Heart left ventricle (tissue), 16 donors: ENCODE measurements at places on chromosomes 12 and 14.

DNA sequence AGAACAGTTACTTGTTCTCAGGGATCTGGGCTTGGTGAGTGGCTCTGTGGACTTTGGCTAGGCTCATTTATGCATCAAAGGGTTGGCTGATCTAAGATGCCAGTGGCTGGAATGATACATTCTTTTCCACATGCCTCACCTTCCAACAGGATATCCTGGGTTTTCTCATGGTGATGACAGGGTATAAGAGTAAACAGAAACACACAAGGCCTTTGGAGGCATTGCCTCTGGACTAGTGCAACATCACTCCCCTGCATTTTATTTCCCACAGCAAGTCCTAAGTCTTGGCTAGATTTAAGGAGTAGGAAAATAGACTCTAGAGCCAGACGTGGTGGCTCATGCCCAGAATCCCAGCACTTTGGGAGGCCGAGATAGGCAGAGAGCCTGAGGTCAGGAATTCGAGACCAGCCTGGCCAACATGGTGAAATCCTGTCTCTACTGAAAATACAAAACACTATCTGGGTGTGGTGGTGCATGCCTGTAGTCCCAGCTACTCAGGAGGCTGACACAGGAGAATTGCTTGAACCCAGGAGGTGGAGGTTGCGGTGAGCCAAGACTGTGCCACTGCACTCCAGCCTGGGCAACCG is 47.9 kb downstream of the RPH3A start:
- no peak for DNase-seq

DNA sequence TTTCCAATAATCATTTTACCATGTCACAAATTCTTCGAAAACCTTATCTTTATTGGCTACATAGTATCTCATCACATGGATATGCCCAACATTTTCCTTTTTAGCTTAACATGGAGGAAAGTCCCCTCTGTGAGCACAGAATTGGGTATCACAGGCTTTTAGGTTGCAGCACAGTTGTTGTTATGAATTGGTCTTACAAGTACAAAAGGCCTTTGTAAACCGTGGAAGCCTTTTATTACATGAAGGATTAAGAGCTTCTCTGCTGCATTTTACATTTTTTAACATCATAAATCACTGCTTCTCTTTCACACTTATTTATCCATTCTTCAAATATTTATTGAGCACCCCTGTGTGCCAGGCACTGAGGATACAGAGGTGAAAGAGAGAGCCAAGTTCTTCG is 26.2 kb downstream of the UBE3B start:
- no peak for DNase-seq

DNA sequence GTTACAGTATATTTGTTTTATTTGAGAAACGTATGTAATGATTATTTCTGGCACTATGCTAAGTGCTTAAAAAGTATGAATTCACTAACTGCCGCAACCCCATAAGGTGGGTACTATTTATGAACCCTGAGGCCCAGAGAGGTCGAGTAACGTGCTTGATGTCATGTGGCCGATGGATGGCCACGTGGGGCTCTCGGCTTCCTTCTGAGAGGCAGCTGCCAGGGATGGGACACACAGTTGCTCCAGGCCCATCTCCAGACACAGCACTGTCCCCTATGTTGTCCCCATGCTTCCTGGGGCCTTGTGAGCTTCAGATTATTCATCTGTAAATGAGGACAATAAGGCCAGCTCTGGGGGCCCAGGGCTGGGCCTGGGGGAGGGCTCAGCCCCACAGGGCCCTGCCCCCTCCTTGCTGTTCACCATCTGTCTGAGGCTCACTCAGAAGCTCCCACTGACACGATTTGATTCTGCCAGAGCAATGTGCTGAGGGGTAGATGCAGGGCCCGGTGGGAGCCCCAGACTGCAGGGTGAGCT is 115.0 kb downstream of the CALM1 start:
- DNase-seq: no peak

DNA sequence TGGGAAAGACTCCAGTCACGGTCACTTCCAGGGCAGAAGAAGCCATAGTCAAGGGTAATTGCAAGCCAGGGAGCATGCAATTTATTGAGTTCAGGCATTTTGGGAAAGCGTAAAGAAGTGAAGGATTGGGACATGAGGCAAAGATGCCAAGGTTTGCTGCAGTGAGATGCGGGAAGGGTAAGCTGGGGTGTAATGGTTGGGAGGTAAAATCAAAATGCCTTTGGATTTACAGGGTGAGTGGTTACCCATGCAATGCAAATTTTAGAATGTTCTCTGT is 167.5 kb downstream of the BRMS1L start:
- DNase-seq: no peak

DNA sequence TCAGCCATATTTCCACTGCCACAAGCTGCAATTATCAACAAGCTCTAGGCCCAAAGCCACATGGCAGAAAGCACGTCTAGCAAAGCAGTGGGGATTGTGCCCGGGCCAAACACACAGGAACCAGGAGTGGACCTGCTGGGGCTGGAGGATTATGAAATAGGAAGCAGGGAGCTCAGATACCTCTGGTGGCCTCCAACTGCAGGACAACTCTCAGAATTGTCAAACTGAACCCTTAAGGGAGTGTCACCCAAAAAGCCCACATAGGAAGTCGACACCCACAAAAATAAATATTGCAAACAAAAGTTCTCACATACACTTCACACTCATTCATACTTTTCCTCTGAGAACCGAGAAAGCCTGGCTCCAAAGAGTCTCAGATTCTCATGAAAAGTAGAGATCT is 26.1 kb downstream of the KCTD10 start:
- DNase-seq: no peak

- DNase-seq: no peak
Observed at GRCh38 chr12:131253376-131254026, 299.8 kb downstream of the ADGRD1 start.

- no peak for DNase-seq
Observed at GRCh38 chr14:67280506-67280905, 39.3 kb downstream of the PALS1 start.

- no peak for DNase-seq
Observed at GRCh38 chr14:87063181-87063580, 929.8 kb downstream of the GALC start.

DNA sequence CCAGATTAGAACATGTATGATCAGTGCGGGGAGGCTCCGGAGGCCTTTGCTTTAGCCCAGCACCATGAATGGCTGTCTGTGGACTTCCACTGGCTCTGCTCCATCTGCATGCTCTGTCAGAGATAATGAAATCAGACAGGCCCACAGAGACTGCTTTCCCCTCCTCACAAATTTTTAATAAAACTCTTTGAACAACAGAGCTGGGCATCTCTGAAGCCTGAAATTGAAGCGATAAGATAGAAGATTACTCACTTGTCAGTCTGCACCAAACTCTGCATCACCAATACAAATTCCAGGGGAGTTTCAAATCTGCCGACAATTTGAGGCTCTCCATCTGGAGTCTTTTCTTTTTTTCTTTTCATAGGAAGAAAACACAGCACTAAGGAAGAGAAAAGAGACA is 110.0 kb downstream of the DYRK2 start:
- DNase-seq: no peak

DNA sequence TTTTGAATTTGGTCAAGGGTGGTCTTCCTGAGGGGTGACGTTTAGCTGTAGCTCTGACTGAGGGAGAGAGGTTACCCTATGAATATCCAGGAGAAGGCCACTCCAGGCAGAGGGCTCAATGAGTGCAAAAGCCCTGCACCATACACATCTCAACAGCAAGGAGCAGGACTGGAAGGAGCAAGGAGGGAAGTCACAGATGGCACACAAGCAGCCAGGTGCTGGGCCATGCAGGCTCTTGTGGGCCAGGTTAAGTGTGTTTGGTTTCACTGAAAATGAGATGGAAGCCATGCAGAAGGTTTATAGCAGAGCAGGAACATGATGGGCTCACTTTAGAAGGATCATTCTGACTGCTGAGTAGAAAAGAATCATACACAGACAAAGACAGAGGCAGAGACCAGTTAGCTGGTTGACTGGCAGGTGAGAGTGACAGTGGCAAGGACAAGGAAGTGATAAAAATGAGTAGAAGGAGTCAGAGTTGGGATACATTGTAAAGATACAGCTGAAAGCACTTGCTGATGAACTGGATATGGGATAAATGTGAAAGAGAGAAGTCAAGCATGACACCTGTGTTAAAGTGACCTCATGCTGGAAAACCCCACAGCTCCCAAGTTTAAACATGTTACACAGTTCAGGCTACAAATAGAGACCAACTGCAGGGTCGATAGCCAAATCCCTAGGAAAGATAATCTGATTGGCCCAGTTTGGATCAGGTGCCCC is 81.2 kb downstream of the PRKD1 start:
- peak; percentile 33 for DNase-seq
